IMR-90 (cell line): ENCODE measurements at places on chromosomes 3 and 15.
A peak's percentile ranks its signal among the peaks of the same experiment; 100 is the strongest.

- no peak for DNase-seq
Observed at GRCh38 chr3:125609384-125609783, 14.1 kb upstream of the OSBPL11 start.

GRCh38 chr3:61865466-61866152, 304.2 kb downstream of the PTPRG start:
- DNase-seq: no peak

- no peak for DNase-seq
Observed at GRCh38 chr15:101651554-101652097, 555 bp downstream of the TM2D3 start.

- DNase-seq: peak; percentile 8
Observed at GRCh38 chr3:107366766-107367165, 10.5 kb upstream of the CCDC54 start.

DNA sequence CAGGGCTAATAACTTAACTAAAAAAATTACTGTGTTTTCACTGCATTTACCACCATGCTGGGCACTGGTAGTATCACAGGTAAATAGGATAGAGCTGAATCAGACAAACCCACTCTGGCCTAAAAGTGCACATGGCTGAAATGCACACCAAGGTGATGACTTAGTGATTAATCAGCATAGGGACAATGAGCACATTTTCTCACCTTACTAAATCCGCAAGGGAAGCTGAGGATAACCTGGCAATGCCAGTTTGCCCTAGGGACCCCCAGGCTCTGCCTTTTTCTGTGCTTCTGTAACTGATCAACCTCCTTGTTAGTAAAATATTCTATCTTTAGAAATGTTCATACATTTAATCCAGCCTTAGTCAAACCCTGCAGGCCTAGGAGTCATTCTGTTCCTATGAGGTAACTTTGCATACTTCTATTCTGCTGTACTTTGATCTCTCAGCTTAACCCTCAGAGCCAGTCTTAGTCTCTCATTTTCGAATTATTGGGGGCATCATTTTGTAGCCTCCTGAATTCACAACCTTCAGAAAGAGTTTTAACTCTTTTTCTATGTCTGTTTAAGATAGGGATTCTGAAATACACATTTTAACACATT, 562.9 kb upstream of the KCNMB2 start:
- DNase-seq: peak; percentile 59

DNA sequence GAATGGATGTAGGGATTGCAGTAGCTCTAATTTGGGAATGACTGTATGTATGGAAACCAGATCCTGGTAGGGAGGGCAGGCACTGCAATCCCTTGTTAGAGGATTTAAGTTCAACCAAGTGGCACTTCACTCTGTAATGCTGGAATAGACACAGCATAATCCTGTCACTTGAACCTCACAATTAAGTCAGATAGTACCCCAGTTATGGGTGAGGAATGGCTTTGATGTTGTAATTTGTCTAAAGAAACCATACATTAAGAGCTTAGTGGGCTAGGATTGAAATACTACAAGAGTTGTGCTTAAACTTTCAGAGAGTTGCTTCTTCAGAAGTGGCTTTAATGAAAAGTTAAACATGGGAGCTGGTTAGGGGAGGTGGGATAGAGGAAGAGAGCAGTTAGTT, 9.3 kb downstream of the RAB7A start:
- DNase-seq: no peak

DNA sequence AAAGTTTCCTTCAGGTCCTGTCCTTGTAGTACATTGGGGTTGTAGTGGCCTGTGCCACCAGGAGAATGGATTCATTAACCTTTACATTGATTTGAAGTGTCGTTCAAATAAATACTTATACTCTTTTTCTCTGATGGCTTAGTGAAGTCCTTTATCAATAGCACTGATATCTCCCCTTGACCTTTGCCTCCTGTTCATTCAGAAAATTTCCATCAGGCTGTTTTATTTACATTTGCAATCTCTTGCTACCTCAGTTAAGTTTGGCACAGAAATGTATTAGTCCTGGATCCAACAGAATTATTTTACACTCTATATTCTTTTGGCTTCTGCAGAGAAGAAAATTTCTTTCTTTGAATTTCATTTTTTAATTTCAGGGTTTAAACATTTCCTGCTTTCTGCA, 497.0 kb downstream of the RBMS3 start:
- no peak for DNase-seq

GRCh38 chr3:172836390-172836997, 86.0 kb downstream of the ECT2 start:
- DNase-seq: peak; percentile 34

- DNase-seq: no peak
Observed at GRCh38 chr3:133834621-133835417, 29.2 kb downstream of the SRPRB start.

DNA sequence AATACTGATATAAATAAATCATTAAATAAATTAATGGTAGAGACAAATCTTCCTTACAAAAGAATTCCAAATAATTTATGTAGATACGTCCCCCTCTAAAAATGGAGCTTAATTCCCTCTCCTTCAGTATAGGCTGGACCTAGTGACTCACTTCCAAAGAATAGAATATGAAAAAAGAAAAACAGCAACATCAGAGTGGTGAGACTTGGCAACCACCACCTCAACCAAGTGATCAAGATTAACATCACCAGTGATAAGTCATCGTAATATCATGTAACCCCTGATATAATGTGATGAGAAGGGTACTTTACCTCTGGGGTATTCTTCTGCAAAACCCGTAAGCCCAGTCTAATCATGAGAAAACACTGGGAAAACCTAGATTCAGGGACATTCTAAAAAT, 13.4 kb downstream of the GOLGB1 start:
- peak; percentile 39 for DNase-seq

DNA sequence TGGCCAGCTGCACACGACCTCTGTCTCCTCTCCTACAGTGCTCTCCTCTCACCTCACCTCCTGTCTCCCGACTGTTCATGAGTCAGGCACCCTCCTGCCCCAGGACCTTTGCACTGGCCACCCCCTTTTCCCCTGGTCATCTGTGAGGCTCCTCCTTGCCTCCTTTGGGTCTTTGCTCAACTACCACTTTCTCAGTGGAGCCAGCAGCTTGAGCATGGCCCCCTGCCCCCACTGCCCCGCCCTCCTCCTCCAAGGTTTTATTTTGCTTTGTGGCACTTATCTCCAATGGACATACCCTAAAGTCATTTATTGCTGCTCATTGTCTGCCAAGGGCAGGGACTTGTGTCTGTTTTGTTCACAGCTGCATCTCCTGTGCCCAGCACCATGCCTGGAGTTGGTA, 64.3 kb downstream of the MGLL start:
- DNase-seq: no peak

DNA sequence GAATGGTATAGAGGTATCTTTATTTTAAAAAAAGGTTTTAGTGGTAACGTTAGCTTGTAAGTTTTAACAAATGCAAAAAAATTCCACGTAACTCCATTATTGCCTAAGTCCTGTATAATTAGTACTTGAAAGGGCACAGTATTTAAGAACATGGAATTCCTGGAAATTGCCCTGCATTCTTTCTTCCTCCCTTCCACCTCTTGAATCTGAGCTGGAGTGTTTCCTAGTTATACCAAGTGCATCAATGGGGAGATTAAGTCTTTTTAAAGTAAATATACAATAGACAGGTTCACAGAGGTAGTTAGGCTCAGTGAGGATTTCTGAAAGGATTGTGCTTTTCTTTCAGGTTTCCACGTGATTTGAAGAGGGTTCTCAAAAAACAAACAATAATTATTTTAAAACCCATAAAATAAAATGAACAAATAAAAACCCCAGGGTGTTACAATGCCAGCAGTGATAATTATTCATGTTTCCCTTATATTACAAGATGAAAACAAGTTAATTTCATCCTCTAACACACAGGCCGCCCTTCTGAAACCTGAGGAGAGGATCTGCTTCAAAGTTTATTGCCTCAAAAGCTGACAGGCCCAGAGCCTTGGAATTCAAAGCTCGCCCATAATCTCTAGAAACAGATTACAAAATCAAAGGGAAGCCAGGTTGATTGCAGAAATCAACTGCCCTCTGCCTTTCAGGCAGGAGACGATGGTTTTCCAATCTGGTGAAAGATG, 128.8 kb upstream of the LMOD3 start:
- DNase-seq: no peak

DNA sequence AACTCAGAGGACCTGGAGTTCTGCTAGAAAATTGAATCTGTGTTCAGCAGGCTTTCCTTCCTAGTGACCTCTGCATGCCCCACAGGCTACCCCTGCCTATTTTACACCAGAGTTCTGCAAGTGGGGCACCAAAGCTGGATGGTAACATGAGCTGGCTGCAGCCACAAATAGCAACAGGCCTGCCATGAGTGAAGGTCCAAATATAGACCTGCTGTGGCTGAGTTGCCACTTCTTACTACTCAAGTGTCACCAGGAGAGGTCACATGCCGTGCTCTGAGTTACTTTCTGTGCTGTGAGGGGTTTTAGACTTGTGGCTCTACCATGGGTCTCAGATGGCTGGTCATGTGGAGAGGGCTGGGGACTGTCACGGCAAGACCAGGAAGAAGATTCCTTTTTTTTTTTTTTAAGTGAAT, at the start of gene FSD2:
TSS of gene FSD2 (minus strand) at position 76 of the 413 bp plus-strand sequence. CDS start 18,679 bp downstream, outside the sequence.
- no peak for DNase-seq

- no peak for DNase-seq
Observed at GRCh38 chr3:81764002-81764401, 2.6 kb upstream of the GBE1 start.

GRCh38 chr3:197206913-197207312, 91.5 kb downstream of the DLG1 start:
- DNase-seq: no peak

- DNase-seq: no peak
Observed at GRCh38 chr3:157145606-157146322, 14.2 kb downstream of the CCNL1 start.

DNA sequence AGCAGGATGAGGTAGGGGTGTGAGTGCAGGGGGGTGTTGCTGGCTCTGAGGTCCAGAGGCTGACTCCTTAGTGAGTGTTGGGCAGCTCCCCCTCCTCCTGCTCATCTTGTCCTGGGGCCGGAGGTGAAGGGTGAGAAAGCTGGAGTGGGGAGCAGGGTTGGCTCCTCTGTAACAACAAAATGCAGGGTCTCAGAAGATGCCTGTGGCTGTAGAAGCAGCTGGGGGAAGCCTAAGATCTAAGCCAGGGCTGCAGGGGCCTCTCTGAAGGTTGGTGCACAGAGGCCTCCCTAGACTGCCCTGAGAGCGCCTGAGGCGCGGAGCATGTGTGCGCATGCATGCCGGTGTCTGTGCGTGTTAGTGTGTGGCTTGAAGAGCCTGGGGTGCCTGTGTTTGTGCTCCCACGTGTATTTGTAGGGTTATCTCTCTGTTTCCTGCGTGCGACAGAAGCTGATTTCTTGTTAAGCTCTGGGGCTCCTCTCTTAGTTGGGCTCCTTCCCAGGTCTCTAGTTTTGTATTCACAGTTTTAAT, 5.3 kb upstream of the HDAC11 start:
- no peak for DNase-seq

- no peak for DNase-seq
Observed at GRCh38 chr3:172163320-172163719, 123.9 kb downstream of the FNDC3B start.

GRCh38 chr3:160150525-160150924, 74.7 kb upstream of the C3orf80 start:
- peak; percentile 74 for DNase-seq

DNA sequence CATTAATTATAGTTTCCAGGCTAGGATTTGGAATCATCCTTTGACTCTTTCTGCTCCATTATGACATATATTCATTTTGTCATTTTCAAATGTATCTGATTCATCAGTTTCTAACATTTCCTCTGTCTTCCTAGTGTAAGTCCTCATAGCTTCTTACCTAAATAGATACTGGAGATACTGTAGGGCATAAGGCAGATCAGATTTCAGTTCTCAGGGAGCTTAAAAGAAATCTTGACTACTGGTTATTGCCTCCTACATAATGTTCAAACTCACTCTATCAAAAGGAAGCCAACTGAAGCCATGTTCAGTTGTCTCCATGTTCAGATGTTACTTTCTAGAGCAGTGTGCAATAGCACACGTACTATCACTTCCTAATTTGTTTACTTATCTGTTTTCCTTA, 29.6 kb upstream of the CTDSPL2 start:
- DNase-seq: peak; percentile 52

DNA sequence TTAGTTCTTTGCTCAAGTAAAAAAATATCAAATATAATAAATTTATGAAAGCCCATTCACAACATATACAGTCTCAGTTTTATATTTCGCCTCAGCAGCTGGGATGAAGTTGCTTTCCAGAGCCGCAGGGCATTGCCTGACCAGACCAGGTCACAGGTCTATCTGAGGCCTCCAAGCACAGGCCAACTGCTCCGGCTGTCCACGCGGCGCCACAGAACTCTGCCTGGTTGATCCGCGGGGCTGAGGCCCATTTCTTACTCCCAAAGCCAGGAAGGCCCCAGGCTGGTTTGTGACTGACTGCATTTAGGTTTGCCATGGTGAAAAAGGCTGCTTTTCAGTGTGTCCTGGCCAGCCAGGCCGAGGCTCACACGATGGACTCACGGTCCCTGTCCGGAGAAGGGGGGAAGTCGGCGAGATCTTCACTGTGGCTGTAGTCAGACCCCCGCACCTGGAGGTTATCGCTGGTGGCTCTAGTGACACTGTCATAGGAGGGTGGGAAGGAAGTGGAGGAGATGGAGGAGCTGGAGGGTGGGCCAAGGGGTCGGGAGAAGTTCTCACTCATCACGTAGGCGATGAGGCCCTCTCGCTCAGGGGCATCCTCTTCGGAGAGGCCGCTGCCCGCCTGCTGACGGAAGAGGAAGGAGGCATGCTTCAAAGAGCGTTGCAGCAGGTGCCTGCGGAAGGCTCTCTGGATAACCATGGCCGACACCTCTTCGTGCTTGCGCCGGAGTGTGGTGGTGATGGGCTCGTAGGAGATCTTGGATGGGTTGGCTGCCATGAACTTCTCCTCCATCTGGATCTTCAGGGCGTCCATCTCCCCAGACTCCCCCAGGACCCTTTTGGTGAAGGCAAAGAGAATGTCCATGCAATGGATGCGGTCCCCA, 54.1 kb downstream of the EXOG start:
- DNase-seq: no peak
